HL-60 (cell line): ENCODE measurements at places on chromosomes 12 and 14.

- DNase-seq: no peak
Observed at GRCh38 chr12:56086608-56087007, 6.6 kb downstream of the ERBB3 start.

DNA sequence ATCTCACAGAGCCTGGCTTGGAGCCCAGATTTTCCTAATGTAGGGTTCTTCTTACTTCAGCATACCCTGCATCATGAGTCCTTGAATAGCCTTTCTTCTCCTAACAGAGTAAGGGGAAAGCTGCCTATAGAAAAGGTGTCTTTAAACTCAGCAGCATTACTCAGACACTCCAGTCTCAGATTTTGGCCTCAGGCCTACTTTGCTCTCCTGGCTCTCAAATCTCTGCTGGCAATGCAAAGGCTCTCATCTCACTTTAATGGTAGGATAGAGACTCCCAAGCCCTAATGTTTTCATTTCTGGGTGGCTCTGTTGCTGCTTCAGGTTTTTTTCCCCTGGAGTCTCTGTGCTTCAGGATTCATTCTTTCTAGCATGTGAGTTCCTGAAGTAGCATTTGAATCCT, 9.1 kb upstream of the NKX2-8 start:
- DNase-seq: no peak

GRCh38 chr12:31523306-31523705, 67.6 kb downstream of the DENND5B start:
- no peak for DNase-seq

DNA sequence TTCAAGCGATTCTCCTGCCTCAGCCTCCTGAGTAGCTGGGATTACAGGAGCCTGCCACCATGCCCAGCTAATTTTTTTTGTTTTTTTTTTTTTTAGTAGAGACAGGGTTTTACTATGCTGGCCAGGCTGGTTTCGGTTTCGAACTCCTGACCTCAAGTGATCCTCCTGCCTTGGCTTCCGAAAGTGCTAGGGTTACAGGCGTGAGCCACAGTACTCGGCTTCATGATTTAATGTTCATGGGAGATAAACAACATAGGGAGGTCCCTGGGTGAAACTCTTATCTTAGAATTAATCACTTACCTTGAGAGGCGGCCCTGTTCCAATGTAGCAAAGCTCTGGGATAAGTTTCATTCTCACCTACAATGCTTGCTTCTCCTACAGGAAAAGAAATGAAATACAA, 48.3 kb downstream of the SEL1L start:
- no peak for DNase-seq

GRCh38 chr14:21612324-21612723, 22.4 kb downstream of the OR10G2 start:
- no peak for DNase-seq

GRCh38 chr12:121489874-121490273, 90.0 kb downstream of the RNF34 start:
- DNase-seq: peak; percentile 20

- no peak for DNase-seq
Observed at GRCh38 chr14:52522581-52523345, 29.5 kb downstream of the TXNDC16 start.

GRCh38 chr12:69821456-69822159, 3.4 kb upstream of the MYRFL start:
- DNase-seq: no peak

DNA sequence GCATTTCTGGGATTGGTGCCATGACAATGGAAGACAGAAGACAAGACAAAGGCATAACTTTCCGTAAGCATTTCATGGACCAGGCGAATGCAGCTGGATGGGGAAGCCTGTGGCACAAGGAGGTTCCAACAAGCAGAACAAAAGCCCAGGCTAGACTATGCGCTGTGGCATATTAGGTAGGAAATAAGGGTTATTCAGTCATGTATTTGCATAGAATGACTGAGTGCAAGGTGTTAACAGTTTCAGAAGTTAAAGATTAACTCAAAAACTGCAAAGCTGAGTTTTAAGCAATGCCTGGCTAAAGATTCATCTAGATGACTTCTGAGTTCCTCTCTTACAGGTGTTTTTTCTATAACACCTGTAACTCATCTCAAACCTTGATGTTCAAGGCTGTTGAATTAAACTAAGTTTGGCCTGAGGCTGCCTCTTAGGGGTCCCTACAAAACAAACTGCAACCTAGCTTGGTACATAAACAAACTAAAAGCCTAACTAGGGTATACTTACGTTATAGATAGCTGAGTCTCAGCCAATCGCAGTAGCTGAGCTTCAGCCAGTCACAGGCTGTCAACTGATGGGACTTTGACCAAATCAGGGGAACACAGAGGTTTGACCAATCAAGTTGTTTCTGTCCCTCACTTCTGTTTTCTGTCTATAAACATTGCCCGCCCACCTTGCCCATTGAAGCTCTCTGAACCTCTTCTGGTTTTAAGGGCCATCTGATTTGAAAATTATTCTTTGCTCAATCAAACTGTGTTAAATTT, 52.2 kb upstream of the PLBD1 start:
- no peak for DNase-seq

DNA sequence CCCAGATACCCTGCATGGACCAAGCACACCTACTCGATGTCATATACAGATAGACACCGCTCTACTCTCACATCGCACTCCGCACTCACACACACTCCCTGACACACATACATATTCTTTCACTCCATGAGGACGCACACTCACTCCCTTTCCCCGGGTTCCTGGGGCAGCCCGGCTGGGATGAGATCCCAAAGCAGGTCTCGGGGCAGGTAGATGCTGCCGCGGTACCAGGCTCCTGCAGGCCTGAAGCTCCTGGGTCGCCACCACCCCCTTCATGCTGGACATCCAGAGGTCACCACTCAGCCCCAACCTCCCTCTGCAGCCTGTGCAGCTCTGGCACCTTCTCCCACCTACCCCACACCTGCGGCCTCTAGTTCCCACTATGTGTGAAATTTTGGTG, 2.3 kb downstream of the C1QL4 start:
- DNase-seq: no peak

- DNase-seq: no peak
Observed at GRCh38 chr14:22336031-22336430, 253.0 kb downstream of the DAD1 start.

DNA sequence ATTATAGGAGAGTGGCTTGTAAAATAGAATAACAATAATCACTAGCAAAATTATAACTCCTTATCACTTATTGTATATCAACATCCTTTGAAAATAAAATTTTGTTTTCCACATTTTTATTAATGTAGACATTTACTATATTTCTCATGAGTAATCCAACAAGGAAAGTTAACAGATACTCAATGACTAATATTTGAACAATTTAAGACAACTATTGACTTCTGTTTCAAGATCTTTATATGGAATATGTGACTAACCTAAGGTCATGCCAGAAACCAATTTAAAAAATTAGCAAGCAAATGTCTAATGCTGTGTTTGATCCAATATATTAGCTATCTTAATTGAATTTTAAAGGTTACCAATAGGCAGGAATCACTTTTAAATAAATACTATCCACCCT, 638.5 kb upstream of the FLRT2 start:
- DNase-seq: no peak

GRCh38 chr12:131919366-131920156, 9.5 kb upstream of the PUS1 start:
- DNase-seq: no peak

GRCh38 chr12:25459541-25459951, 93.5 kb downstream of the LMNTD1 start:
- no peak for DNase-seq

GRCh38 chr14:58563978-58564377, 73.8 kb upstream of the DACT1 start:
- no peak for DNase-seq

- no peak for DNase-seq
Observed at GRCh38 chr14:77390188-77390587, 13.0 kb downstream of the SAMD15 start.

GRCh38 chr12:18888047-18888446, 150.1 kb downstream of the CAPZA3 start:
- no peak for DNase-seq

GRCh38 chr12:71708658-71709057, 22.8 kb downstream of the TMEM19 start:
- DNase-seq: no peak

DNA sequence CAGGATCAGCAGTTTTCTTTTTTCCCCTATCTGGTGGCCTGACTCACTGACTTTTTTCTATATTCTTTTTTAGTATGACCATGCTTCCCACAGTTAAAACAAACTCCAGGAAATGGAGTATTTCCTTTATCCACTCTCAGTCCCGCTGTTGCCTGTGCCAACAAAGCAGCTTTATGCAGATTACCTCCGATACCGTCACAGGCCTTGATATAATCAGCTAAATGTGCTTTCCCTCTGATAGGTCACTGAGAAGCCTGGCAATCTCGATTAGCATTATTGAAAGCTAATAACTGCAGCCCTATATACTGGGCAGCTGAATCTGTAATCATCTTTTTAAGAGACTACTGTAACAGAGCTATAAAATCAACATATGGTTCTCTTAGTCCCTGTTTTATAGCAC, 243.6 kb downstream of the KIF21A start:
- DNase-seq: no peak

GRCh38 chr12:127048057-127048456, 1218.9 kb upstream of the TMEM132C start:
- no peak for DNase-seq

GRCh38 chr12:25558586-25558985, 5.5 kb upstream of the LMNTD1 start:
- DNase-seq: no peak

DNA sequence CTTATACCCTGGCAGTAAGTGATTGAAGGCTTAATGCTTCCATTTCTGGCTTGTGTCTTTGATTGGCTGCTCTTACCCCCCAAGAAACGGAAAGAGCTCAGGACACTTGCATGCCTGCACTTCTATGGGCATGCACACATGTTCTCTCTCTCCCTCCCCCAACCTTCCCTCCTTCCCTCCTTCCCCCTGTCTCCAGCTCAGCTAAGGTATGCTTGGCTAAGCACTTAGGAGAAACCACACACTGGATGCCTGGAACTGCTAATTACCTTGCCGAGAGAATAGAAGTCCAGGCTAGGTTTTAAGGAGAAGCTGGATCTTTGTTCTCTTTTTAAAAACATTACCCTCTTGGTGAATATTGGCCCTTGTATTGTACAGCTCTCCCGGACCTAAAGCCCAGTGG, 1072.8 kb upstream of the TMEM132C start:
- DNase-seq: no peak

- no peak for DNase-seq
Observed at GRCh38 chr12:124938587-124938986, 24.1 kb upstream of the UBC start.

DNA sequence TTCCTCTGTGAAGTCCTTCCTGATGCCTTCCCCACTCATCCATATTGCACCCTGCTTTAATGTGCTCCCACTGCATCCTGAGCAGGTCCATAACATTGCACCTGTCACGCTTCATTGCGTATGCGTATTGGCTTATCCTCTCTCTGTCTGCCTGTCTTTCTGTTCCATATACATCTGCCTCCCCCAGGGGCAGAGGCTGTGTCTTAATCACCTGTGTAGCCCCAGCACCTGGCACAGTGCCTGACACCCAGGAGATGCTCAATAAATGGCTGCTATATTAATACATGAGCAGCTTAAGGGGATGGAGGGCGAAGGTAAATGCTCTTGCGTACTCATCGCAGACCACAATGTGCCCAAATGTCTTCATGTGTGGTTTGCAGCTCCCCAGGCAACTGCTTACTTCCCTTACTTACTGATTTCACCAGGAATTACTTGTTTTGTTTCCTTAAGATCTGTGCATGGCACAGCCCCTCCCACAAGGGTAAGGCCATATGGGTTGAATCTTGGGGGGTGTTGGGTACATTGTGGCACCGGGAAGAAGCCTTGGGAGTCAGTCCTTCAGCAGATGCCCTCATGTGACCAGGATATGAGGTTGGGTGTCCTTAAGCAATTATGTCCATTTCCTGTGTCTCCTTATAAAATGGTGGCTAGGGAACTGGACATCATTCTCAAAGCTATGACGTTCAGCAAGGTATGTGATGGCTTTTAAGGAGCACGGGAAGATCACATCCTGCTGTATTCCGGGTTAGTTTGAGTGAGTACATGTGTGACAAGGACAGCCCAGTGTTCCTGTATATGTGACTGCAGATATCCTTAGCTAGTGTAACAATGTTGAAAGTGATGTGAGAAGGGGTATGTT, 848 bp upstream of the CPNE6 start:
- DNase-seq: peak; percentile 42

DNA sequence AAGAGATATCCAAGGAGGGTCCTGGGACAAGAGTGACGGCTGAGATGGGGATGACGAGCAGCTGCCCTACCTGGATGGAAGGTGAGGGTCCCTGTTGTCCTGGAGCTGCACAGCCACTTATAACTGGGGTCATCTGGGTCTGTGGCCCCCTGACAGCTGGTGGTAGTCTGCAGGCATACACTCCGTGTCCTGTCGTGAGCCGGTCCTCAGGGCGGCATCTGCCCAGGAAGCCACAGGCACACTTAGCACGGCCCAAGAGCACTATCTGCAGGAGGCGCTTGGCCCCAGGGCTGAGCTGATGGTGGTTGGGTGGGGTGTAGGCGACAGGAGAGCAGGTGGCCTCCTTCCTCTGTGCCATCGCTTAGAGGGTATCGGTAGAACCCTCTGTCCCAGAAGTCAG, 248.1 kb downstream of the CACNA1C start:
- no peak for DNase-seq

DNA sequence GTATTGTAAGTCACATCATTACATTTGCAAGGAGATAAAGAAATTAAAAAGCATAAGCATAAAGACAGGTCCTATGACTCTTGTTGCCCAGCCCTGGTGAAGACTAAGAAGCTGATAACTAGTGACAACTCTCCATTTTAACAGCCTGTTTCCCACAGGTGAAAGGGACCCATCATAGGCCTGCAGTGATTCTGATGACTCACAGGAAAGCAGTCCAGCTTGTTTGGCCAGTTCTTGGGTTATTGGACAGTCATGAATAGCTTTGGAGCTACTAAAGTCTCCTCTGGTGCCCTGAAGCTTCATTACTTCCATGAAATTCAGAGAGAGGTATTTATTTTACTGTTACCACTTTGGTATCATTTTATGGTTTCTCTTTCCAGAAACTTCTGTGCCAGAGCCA, 55.5 kb upstream of the DYRK2 start:
- no peak for DNase-seq

- peak; percentile 30 for DNase-seq
Observed at GRCh38 chr12:96400631-96401075, 414 bp upstream of the CDK17 start.

DNA sequence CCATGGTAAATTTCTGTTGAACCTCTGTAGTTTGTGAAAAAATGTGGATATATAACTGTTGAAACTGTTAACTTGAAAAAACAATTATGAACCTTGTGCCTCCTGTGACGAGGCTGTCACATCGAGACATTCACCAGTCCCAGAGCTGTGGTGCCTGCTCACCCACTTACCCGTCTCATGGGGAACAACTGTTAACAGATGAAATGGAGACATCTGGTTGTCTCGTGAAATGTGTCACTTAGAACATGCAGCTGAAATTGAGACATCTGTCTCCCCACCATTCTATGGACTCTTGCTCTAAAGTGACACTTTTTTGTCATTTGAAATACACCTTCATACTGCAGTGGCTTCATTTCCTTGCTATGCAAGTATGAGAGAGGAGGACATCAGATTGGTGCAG, 240.6 kb downstream of the GXYLT1 start:
- no peak for DNase-seq

GRCh38 chr14:51516706-51517395, 134.9 kb upstream of the FRMD6 start:
- DNase-seq: no peak
